ENCODE measurements at places on chromosomes 12 and 14.

- no peak for DNase-seq
These were observed 9.2 kb upstream of the PYGL start for GRCh38 chr14:50953502-50953901.

DNA sequence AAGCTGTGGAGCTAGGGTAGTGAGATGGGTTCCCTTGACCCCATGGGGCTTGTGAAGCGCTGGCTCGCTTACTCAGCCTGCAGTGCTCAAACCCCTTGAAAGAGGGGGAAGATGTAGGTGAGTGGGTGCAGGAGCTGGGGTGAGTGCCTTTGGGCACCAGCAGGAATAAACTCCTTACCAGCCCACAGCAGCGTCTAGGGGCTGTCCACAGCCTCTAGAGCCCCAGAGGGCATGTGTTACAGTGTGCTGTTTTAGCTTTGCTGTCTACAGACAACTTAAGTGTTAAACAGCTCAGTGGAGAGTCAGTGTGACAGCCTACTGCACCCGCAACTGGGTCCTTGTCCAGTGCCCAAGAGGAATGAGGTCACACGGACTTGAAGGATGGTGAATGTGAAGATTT, 48.0 kb downstream of the TSPAN8 start:
- no peak for DNase-seq

DNA sequence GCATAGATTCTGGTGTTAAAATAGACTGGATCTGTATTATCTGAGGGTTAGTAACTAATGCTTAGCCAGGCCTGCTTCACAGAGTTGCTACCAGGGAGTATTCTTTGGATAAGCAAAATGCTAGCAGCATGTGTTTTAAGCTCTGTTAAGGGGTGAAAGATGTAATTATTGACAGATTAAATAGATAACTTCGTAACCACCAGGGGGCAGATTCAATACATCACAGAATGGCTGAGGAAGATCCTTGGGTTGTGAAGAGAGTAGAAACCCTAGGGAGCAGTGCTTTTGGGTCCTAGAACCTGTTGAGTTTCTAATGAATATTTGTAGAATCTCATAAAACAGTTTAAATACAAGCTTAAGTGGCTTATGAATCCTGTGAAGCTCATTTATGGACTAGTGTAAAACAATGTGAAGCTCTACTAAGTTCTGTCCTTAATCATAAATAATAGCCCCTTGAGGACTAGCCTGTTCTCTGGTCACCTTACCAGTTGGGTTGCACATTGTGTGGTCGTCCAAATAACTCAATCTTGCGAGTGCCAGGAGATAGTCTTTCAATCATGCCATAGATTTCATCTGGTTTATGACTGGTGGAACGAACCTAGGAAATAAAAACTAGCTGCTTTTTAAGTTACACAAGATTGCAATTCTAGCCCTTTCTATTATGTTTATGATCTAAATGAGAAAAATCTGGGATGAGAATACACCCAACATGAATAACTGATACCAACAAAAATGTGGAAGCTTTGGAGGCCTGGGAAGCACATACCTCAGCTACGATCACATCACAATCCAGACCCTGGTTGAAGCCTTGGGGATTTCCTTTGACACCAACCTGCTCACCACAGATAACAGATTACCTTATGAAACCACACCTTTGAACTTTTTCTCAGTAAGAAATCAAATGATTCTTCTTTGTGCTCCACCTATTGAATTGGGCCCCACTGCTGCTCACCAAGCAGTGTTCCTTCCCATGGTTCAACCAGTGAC, 12.3 kb downstream of the METTL3 start:
- DNase-seq = peak; percentile 53

DNA sequence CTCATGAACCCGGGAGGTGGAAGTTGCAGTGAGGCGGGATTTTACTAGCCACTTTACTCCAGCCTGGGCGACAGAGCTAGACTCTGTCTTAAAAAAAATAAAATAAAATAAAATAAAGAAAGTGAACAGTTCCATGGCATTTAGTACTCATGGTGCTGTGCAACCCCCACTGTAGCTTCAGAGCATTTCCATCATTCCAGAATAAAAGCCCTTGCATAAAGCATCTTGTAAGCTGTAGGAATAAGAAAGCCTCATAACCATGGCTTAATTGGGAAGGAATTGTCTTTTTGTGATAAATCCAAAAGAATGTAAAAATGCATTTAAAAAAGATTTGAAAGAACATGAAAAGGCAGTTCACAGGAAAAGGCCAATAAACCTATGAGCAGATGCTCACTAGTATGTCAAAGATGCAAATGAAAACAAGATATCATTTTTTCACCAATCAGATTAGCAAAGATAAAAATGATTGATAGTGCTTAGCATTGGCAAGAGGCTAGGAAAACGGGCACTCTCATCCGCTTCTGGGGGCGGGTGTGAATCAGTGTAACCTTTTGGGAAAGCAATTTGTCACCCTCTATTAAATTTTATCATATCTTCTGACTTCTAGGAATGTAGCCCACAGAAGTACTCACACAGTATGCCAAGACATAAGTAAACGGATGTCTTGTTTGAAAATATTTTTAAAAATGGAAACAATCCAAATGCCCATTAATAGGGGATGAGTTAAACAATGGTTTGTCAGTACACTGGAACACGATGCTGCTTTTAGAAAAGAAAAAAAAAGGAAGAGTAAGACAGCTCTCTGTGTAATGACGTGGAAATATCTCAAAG, 46.6 kb downstream of the CFAP251 start:
- DNase-seq = no peak
